ENCODE measurements at places on chromosomes 2 and 18. TPM values are rescaled to one million over a fixed set of nuclear protein-coding genes. Genes with fewer than 3 reads are reported as not detected.

The ASTL gene
- not detected for total RNA-seq

DNA sequence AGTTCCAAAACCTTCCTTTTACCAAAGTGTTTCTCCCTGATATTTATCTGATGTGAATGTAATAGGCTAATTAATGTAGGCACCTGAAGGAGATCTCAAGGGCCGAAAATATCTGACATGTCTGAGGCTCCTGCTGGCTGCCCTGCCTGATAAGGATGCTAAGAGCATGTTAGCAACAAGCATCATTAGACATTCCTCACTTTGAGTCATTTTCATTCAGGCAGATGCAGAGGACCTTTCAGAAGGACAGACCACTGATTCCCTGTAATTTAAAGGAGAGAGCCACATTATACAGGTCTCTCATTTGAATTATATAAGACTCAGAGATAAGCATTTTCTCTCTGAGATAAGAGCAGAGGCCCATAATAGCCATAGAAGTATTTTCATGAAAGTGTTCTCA lies 222.4 kb upstream of the NCKAP5 start:
- no peaks in the 10 kb centered on the region for H3K4me1 ChIP-seq
- no peak overlapping the region for H3K27ac ChIP-seq
- no peaks in the 10 kb centered on the region for H3K36me3 ChIP-seq
- no peak for DNase-seq

DNA sequence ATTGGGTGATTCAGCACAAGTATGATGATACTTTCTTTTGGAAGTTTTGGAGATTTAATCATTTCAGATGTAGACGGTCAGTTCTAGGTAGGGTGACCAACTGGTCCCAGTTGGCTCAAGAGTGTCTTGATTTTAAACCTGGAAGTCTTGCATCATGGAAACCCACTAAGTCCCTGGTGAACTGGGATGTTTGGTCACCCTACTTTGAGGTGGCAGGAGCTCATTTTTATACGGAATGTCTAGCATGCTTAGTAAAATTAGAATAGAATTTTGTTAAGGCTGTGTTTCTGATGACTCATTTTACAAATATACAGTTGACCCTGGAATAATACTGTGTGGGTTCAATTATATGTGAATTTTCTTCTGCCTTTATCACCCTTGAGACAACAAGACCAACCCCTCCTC lies 61.5 kb upstream of the DOCK10 start:
- no peaks in the 10 kb centered on the region for H3K4me1 ChIP-seq
- no peak for DNase-seq
- H3K27me3 ChIP-seq, result no peaks in the 10 kb centered on the region
- H3K27ac ChIP-seq, result no peak overlapping the region

DNA sequence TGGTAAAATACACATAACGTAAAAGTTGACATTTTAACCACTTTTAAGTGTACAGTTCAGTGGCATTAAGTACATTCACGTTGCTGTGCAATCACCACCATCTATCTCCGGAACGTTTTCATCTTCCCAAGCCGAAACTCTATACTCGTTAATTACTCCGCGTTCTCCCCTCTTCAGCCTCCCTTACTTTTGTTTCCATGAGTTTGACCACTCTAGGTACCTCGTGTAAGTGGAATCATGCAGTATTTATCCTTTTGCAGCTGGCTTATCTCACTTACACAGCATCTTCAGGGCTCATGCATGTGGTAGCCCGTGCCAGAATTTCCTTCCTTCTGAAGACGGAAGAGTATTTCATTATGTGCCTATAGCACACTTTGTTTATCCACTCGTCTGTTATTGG lies 225.2 kb downstream of the SLC4A3 start:
- no peaks in the 10 kb centered on the region for H3K36me3 ChIP-seq
- peaks cover 7% of the 10 kb centered on the region for H3K4me1 ChIP-seq
- H3K27ac ChIP-seq, result no peak overlapping the region
- H3K27me3 ChIP-seq, result no peaks in the 10 kb centered on the region
- no peak for DNase-seq
- H3K4me3 ChIP-seq, result no peak overlapping the region

Measured in thyroid gland (tissue), 4 donors.